Renal cortex interstitium (tissue), 15 donors: ENCODE measurements at places on chromosomes 1 and 21. TPM values are rescaled to one million over a fixed set of nuclear protein-coding genes. Genes with fewer than 3 reads are reported as not detected.

Gene S100A3
- not detected for polyA plus RNA-seq

Gene CD244
- 0.36 TPM for polyA plus RNA-seq

DNA sequence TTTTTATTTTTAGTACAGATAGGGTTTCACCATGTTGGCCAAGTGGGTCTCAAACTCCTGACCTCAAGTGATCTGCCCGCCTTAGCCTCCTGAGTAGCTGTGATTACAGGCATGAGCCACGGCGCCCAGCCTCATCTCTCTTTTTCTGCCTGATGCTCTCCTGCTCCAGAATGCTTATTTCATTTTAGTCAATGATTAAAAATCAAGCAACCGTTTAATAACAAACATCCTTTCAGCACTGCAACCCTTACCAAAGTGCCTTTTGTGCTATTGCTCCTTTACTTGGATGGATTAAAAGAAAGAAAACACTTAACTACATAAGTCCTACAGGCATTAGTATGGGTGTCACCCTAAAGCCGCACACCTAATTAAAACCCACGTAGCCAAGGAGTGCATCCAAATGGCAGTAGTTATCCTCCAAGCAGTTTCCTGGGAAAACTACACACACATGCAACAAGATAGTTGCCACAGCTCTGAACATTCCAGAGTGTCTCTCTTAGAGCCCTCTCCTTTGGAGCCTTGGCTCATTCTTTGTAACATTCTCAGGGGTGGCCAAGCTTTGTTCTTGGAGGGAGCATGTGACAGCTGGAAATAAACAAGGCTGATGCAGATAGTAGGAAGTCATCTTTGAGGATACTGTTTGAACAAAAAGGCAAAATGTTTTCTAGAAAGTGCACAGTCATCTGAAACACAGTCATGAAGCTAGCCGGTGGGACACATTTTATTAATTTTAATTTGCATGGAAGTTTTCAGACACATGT lies 51.2 kb downstream of the KCNJ15 start:
- no peak for DNase-seq

GRCh38 chr1:167713330-167714081 lies 8.3 kb upstream of the MPZL1 start:
- DNase-seq: no peak

GRCh38 chr1:181149326-181150125 lies 61.0 kb downstream of the IER5 start:
- no peak for DNase-seq

GRCh38 chr1:167208624-167208976 lies 12.1 kb upstream of the POU2F1 start:
- no peak for DNase-seq

- peak; percentile 67 for DNase-seq
Observed at GRCh38 chr1:154840269-154841176, 29.6 kb downstream of the KCNN3 start.
